ENCODE measurements at places on chromosomes 16 and 17.

DNA sequence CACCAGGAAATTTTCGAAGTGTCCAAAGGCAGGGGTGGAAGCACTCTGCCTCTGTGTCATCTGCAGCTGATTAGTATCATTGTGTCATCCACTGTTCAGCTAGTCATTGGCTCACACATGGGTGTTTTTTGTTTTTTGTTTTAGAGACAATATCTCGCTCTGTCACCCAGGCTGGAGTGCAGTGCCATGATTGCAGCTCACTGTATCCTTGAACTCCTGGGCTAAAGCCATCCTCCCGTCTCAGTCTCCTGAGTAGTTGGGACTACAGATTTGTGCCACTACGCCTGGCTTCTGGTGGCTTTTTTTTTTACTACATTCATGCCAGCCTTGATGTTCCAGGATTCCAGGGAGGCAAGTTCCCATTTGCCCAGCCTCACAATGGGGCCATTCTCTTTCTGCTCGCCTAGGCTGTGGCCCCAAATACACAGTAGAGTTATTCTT, 32.5 kb upstream of the MYO18A start:
- DNase-seq: no peak

DNA sequence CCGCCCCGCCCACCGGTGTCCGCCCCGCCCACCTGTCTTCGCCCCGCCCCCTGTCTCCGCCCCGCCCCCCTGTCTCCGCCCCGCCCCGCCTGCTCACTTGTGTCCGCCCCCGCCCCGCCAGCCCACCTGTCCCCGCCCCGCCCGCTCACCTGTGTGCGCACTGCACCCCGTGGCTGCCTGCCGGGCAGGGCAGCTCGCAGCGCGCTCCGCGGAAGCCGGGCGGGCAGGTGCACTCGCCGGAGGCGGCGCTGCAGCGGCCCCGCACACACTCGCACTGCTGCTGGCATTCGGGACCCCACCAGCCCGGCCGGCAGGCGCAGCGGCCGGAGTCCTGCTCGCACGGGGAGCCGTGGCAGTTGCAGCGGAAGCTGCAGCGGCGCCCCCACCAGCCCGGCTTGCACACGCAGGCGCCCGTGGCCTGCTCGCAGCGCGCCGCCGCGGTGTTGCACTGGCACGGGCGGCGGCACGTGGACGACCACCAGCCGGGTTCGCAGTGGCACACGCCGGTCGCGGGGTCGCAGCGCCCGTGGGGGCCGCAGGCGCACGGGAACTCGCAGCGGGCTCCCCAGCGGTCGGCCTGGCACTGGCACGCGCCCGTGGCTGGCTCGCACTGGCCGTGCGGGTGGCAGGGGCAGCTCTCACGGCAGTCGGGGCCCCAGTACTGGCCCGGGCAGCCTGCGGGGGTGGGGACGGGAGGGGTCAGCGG, 2.1 kb downstream of the SCARF1 start:
- DNase-seq: no peak

- no peak for DNase-seq
Measured at GRCh38 chr16:82452004-82452756, 174.6 kb upstream of the CDH13 start.

- DNase-seq: no peak
Measured at GRCh38 chr16:77784441-77785372, 3.7 kb upstream of the VAT1L start.

- DNase-seq: no peak
Measured at GRCh38 chr17:1234455-1234854, 35.8 kb upstream of the BHLHA9 start.

DNA sequence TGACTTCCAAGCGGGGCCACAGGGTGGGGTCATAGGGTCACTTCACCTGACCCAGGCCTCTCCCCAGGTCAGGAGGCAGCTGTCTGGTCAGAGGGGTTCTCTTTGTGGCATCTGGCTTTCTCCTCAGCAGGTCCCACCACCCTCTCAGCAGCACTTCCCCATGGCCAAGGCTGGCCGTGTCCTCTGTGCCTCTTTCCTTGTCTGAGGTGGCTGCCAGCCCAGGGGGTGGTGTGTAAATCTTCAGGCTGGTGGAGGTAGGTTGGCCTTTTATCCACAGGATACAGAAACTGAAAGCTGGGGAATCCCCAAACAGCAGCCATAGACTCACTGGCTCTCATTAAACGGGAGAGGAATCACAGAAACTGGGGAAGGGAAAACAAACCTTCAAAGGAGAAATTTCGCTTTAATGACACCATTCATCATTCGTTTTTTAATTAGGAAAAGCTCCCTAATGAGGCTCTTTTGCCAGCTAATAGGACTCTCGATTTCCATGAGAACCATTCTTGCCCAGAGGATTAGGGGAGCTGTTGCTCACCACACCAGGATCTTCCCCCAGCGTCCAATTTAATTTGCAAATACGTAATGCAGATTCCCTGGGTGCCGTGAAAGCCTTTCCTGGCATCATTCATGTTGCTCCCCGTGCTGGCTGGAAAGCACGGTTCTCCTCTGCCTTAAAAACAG, 18.0 kb downstream of the C17orf75 start:
- DNase-seq: no peak

DNA sequence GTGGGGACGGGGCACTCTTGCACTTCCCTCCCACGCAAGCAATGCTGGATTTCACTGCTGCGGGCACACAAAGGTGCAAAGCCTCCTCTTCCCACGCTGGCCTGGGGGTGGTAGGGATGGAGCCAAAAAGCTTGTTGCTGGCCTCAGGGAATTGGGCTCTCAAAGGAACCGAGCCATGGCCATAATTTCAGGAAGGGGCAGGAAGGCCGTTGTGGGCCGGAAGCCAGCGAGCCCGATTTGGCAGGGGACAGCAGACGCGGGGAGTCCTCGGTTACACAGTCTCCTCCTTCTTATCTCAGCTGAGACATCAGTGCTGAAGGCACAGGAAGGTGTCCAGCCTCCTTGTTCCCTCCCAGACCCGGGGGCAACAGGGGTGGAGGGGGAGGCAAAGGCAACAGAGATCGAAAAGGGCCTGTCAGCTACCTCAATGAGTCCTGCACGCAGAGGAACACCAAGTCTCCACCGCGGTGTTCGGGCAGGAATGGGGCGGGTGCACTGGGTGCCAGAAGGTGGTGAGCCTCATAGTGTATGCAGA, 59.5 kb downstream of the SLFN11 start:
- DNase-seq: no peak

GRCh38 chr17:77354670-77355455, 214.1 kb downstream of the SEC14L1 start:
- DNase-seq: no peak

DNA sequence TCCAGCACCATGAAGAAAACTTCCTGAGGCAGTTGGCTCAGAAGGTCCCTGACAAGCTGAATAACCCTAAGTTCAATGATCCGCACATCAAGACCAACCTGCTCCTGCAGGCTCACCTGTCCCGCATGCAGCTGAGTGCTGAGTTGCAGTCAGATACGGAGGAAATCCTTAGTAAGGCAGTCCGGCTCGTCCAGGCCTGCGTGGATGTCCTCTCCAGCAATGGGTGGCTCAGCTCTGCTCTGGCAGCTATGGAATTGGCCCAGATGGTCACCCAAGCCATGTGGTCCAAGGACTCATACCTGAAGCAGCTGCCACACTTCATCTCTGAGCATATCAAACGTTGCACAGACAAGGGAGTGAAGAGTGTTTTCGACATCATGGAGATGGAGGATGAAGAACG, 88.4 kb upstream of the SMURF2 start:
- no peak for DNase-seq

DNA sequence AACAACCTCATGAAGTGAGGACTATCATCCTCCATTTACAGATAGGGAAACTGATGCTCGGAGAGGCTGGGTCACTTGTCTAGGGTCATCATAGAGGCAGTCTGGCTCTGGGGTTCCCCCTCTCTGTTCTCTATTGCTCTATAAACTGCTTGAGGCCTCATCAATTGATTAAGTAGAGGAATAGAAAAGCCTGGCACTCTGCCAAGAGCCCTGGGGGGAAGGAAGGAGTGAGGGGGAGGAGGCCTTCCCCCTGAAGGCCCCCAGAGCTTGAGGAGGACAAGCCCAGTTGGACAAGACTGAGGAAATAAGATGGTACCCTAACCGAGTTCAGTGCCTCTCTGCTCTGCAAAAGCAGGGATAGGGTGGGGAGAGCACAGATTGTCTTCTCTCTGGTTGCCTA, 21.0 kb downstream of the SDK2 start:
- DNase-seq: no peak

GRCh38 chr16:52932321-52932720, 120.4 kb downstream of the CHD9NB start:
- no peak for DNase-seq

- no peak for DNase-seq
Measured at GRCh38 chr16:73546341-73546845, 498.5 kb upstream of the ZFHX3 start.

GRCh38 chr17:21010705-21011596, 31.9 kb downstream of the USP22 start:
- no peak for DNase-seq

- no peak for DNase-seq
Measured at GRCh38 chr16:51698647-51699046, 547.6 kb upstream of the SALL1 start.

DNA sequence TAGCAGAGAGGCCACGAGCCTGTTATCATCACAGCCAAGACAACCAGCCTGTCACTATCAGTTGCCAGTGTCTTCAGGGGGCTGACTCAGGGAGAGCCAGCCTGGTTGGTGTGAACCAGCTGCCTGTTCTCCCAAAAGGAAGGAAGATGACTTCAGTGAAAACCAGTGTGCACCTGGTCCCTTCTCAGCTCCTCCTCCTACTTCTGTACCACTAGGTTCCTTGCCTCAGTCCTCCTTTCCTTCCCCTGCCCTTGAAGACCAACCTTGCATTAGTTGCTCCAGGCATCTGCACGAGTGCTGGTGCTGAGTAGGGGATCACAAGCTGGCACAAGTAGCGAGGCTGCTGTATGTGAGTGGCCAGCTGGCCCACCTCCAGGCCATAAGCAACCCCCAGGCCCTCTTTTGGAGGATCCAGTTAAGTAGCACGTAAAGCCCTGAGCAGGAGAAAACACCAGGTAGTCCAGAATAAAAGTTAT, 8.5 kb downstream of the TUBG1 start:
- no peak for DNase-seq

Data from NCI-H187 treated with DMSO at 0.1 percent for 48 hours (cell line).